Tibial nerve (tissue), 4 donors: ENCODE measurements at places on chromosomes 5 and 9. TPM values are rescaled to one million over a fixed set of nuclear protein-coding genes. Genes with fewer than 3 reads are reported as not detected.

The CDC14B gene
- 27.3 TPM for total RNA-seq

The PCDHGB4 gene
- total RNA-seq: 12.0 TPM

DNA sequence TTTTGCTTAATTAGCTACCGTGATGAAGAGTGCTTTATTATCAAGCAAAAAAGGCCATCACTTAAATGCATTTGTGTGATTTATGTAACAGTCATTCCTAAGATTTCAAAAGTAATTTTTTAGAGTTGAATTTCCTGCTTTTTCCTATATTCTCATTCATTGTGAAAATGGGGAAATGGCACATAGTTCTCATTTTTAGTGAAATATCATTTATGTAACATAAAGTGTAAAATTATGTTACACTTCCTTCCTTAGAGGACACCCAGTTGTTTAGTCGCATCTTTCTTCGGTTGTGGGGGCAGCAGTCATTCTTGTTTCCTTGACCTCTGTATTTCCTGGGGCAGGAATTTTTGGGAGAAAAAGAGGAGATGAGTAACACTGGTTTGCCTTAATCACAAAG lies 142.8 kb downstream of the MAST4 start:
- DNase-seq: no peak

- no peak for DNase-seq
Measured at GRCh38 chr5:115465431-115465830, 79.1 kb downstream of the FEM1C start.

DNA sequence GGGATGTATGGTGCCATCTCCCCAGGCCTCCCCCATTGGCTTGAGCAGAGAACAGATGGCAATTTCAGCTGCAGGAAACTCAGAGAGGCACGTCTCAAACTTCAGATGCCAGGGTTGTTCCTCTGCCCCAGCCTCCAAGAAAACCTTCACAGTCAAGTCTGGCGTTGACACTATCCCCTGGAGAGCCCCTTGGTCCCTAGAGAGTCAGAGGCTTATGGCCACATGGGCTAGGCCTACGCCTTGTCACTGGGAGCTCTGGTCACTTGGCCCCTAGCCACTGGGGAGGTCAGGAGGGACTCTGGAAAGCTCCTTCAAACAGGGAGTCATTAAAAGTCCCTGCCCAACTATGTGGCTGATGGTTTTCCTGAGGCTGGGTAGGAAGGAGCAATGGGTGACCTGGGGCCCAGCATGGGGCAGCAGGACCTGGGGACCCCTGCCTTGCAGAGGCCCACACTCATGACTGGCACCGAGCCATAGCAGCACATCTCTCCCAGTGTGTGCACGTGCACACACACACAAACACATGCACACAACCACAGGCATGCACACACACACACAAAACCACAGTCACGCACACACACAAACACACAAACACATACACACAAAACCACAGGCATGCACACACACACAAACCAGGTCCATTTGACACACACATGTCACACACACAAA lies 144.2 kb downstream of the GADD45G start:
- no peak for DNase-seq
